ENCODE measurements at places on chromosomes 3 and 15.

DNA sequence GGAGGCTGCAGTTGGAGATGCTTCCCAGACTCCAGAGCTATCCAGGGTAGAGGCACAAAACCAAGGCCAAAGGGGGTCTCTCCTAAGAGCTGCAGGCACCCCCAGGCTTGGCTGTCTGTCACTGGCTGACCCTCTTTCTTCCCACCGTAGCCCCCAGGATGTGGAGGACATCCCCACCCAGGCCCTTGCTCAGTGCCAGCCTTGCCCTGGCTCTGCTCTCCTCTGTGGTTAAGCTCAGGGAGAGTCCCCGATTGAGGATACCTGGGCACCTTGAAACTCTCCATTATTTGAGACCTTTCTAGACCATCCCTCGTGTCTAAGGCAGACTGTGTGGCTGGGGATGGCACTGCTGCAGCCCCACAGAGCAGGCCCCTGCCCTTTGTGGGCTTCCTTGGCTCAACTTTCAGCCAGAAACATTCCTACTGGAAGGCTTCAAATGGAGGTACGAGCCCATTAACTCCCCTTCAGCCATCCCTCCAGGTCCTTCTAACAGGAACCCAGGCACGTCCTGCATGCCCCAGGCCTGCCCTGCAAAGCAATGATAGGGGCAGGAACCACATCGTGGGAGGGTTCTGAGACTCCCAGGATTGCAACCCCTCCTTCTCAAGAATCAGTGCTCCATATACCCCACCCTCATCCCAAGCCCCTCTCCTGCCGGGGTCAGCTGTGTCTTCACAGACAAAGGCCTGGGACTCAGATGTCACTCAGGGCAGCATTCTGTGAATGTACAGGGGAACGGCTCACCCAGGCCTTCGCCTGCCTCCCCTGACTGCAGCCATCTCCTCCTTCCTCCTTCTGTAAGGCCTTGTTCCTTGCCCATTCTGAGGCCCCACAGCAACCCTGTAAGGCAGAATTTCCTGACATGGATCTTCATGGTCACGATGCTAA, 102.9 kb upstream of the ABHD17C start:
- no peak overlapping the region for H3K4me3 ChIP-seq
- H3K36me3 ChIP-seq: no peaks in the 10 kb centered on the region
- H3K27ac ChIP-seq: no peak overlapping the region
- H3K4me1 ChIP-seq: no peaks in the 10 kb centered on the region
- no peaks in the 10 kb centered on the region for H3K27me3 ChIP-seq

GRCh38 chr15:89333011-89333860, 1.4 kb downstream of the POLG start:
- peaks cover 40% of the 10 kb centered on the region for H3K36me3 ChIP-seq
- peak overlapping the region; percentile 83 for H3K4me3 ChIP-seq
- no peak for DNase-seq
- H3K27ac ChIP-seq: peak overlapping the region; percentile 82
- no peaks in the 10 kb centered on the region for H3K27me3 ChIP-seq

- no peak overlapping the region for H3K27ac ChIP-seq
- no peak for DNase-seq
- H3K4me1 ChIP-seq: no peaks in the 10 kb centered on the region
- no peaks in the 10 kb centered on the region for H3K36me3 ChIP-seq
Observed at GRCh38 chr3:149592758-149593240, 65.0 kb downstream of the WWTR1 start.

- no peak overlapping the region for H3K4me3 ChIP-seq
- no peaks in the 10 kb centered on the region for H3K4me1 ChIP-seq
- H3K36me3 ChIP-seq: no peaks in the 10 kb centered on the region
- no peak for DNase-seq
Observed at GRCh38 chr3:187665010-187665409, 5.2 kb downstream of the SST start.

- DNase-seq: no peak
- no peaks in the 10 kb centered on the region for H3K4me1 ChIP-seq
- H3K27ac ChIP-seq: no peak overlapping the region
- H3K27me3 ChIP-seq: no peaks in the 10 kb centered on the region
- no peaks in the 10 kb centered on the region for H3K36me3 ChIP-seq
Observed at GRCh38 chr15:91073077-91073476, 27.0 kb upstream of the SV2B start.

DNA sequence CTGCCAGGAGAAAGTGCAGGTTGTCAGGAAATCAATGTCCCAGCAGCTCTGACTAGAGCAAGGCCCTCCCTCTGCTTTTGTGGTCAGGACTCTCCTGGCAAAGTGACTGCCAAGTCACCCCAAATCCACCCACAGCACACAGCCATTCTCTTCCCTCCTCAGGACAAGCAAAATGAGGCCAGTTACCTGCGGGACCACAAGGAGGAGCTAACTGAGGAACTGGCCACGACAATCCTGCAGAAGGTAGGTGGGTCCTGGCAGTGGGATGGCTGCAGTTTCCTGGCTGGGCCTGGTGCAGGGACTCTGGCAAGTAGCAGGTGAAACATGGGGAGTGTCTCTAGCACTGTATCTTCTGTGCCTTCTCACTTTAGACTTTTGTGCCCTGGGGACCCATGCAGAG, 142.5 kb upstream of the EIF1B start:
- no peaks in the 10 kb centered on the region for H3K36me3 ChIP-seq
- no peaks in the 10 kb centered on the region for H3K27me3 ChIP-seq
- no peak overlapping the region for H3K4me3 ChIP-seq
- H3K4me1 ChIP-seq: no peaks in the 10 kb centered on the region
- no peak for DNase-seq

DNA sequence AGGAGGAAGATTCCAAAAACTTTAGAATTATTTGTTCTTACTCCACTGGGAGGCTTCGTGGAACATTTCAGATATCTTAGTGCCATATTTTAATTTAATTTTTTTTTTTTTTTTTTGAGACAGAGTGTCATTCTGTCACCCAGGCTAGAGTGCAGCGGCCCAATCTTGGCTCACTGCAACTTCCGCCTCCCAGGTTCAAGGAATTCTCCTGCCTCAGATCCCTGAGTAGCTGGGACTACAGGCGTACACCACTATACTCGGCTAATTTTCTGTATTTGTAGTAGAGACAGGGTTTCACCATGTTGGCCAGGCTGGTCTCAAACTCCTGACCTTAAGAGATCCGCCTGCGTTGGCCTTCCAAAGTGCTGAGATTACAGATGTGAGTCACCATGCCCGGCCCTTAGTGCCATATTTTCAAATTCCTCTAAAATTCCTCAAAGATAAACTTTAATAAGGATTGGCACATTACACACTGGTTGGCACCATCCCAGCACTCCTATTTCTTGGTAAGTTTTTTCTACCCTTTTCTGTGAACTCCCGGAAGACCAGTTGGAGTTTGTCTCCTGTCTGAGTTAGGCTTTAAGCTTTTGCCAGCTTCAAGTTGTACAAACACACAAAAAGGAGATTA, 693.7 kb downstream of the MCTP2 start:
- DNase-seq: no peak
- no peak overlapping the region for H3K27ac ChIP-seq
- no peaks in the 10 kb centered on the region for H3K27me3 ChIP-seq

DNA sequence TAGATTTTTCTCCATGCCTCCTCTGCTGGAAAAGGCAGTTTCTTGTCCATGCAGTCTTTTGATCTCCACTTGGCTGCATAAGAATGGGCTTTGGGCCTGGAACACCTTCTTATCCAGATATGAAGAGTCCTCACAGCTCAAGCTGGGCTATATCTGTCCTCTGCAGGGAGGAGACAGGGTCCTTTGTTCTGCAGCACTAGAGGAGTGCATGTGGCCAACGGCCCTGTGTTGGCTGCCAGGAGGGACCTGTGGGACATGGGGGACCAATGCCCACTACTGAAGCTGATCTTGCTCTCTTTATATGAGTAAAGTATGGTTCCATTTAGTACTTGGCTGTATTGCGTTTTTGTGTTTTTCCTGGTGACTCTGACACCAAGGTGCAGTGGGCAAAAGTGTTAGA, 157.3 kb upstream of the ABI3BP start:
- H3K4me1 ChIP-seq: no peaks in the 10 kb centered on the region
- H3K36me3 ChIP-seq: no peaks in the 10 kb centered on the region
- H3K27ac ChIP-seq: no peak overlapping the region
- no peak for DNase-seq
- H3K27me3 ChIP-seq: no peaks in the 10 kb centered on the region

DNA sequence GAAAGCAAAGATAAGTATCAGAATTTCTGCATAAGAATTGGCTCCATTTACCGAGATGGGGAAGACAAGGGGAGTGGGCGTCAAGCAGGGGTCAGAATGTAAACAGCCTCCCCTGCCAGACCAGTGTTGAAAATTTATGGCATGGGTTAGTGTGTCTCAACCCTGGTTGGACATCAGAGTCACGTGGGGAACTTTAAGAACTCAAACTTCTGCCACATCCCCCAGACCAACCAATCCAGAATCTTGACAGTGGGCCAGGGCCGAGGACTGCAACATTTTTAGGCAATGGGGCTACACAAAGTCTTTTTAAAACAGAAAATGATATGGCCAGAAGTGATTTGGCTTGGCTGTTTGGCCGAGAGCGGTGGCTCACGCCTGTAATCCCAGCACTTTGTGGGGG, 14.3 kb upstream of the MASP1 start:
- no peak for DNase-seq
- H3K27me3 ChIP-seq: no peaks in the 10 kb centered on the region

GRCh38 chr3:128081846-128082245, 29.6 kb downstream of the SEC61A1 start:
- no peaks in the 10 kb centered on the region for H3K27me3 ChIP-seq
- DNase-seq: no peak
- no peak overlapping the region for H3K4me3 ChIP-seq

- no peaks in the 10 kb centered on the region for H3K36me3 ChIP-seq
- H3K4me3 ChIP-seq: no peak overlapping the region
- no peak for DNase-seq
- H3K27ac ChIP-seq: no peak overlapping the region
- no peaks in the 10 kb centered on the region for H3K4me1 ChIP-seq
Observed at GRCh38 chr15:58217460-58217859, 79.3 kb downstream of the AQP9 start.

GRCh38 chr3:153856932-153857331, 264.3 kb upstream of the ARHGEF26 start:
- DNase-seq: no peak
- no peaks in the 10 kb centered on the region for H3K36me3 ChIP-seq
- no peak overlapping the region for H3K27ac ChIP-seq

- H3K27me3 ChIP-seq: no peaks in the 10 kb centered on the region
- H3K4me1 ChIP-seq: no peaks in the 10 kb centered on the region
- no peak for DNase-seq
Observed at GRCh38 chr15:23422946-23423708, 23.9 kb downstream of the GOLGA6L2 start.

GRCh38 chr3:165635791-165636683, 201.2 kb downstream of the BCHE start:
- no peaks in the 10 kb centered on the region for H3K27me3 ChIP-seq
- H3K4me1 ChIP-seq: no peaks in the 10 kb centered on the region
- H3K36me3 ChIP-seq: no peaks in the 10 kb centered on the region
- H3K4me3 ChIP-seq: no peak overlapping the region
- no peak overlapping the region for H3K27ac ChIP-seq

DNA sequence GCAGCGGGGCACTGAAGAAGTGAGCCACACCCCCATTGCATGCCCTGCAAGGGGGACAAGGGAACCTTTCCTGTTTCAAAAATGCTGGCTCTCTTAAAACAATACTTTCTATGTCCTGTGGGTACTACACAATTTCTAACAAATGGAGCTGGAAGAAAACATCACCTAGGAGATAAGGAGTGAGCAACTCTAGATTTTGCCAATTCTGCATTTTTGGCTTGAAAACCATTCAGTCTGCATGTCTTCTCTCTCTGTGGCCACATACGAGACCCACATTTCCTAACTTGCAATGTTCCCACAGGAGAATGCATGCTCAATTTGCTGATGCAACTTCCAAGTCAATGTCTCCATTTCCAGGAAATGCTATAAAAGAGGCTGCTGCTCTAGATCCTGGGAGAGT, 662.0 kb downstream of the SQOR start:
- no peaks in the 10 kb centered on the region for H3K4me1 ChIP-seq
- no peaks in the 10 kb centered on the region for H3K27me3 ChIP-seq
- no peak for DNase-seq
- H3K36me3 ChIP-seq: no peaks in the 10 kb centered on the region

DNA sequence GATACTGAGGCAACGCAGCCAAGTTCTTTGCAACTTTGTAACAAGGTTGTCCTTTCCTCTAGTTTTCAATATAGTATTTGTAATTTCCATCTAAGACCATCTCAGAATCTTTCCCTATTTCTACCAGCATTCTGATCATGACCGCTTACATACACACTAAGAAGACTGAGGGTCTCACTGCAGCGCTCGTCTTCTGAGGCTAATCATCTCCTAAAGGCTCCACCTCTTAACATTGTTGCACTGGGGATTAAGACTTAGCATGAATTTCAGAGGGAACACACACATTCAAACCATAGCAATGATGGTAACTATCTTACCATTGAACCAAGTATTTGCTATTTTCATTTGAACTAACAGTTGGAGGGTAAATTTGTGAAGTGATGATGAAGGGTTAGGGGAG, 463.3 kb upstream of the CCDC54 start:
- H3K4me1 ChIP-seq: no peaks in the 10 kb centered on the region
- H3K27me3 ChIP-seq: no peaks in the 10 kb centered on the region
- H3K27ac ChIP-seq: no peak overlapping the region
- H3K36me3 ChIP-seq: no peaks in the 10 kb centered on the region

DNA sequence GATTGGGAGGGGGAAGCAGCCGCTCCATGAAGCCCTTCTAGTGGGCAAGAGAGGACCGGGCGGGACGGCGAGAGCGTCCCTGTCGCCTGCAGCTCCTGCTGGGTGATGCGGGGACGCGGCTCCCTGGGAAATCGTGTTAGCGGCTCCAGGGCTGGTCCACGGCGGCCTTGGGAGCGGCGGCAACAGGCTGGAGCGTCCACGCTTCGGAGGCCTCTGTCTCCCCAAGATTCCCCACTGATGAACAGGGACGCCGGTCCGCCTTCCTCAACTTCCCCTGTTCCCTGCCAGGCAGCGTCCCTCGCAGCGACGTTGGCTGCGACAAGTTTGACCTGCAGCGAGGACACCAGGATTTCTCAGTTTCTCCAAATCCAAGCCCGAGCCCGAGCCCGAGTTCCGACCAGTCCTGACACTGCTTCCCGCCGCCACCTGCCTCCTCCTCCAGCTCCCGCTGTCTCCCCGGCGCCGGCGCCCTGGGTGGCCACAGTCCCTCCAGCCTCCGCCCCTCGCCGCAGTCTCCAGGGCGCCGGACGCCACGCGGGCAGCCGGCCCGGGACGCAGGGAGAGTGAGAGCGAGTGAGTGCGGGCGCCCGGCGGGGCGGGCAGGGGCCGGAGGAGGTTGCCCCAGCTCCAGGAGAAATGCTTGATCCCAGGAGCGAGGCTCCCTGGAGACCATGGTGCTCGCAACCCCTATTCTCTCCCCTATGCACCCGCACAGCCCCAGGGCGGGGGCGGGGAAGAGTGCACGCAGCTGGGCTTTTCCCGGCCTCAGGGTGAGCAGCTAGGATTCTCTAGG, 78.1 kb upstream of the RNF7 start:
- H3K4me3 ChIP-seq: no peak overlapping the region
- no peak overlapping the region for H3K27ac ChIP-seq
- H3K36me3 ChIP-seq: no peaks in the 10 kb centered on the region
- no peaks in the 10 kb centered on the region for H3K4me1 ChIP-seq

GRCh38 chr3:149990423-149990948, 19.8 kb upstream of the PFN2 start:
- no peaks in the 10 kb centered on the region for H3K36me3 ChIP-seq
- H3K4me3 ChIP-seq: no peak overlapping the region
- no peaks in the 10 kb centered on the region for H3K4me1 ChIP-seq
- H3K27me3 ChIP-seq: no peaks in the 10 kb centered on the region

Measured in CD8-positive, alpha-beta memory T cell (primary cell).